ENCODE measurements at places on chromosomes 16 and 17.

GRCh38 chr16:10868596-10869469 is 8.2 kb upstream of the CIITA start:
- DNase-seq = peak; percentile 28

DNA sequence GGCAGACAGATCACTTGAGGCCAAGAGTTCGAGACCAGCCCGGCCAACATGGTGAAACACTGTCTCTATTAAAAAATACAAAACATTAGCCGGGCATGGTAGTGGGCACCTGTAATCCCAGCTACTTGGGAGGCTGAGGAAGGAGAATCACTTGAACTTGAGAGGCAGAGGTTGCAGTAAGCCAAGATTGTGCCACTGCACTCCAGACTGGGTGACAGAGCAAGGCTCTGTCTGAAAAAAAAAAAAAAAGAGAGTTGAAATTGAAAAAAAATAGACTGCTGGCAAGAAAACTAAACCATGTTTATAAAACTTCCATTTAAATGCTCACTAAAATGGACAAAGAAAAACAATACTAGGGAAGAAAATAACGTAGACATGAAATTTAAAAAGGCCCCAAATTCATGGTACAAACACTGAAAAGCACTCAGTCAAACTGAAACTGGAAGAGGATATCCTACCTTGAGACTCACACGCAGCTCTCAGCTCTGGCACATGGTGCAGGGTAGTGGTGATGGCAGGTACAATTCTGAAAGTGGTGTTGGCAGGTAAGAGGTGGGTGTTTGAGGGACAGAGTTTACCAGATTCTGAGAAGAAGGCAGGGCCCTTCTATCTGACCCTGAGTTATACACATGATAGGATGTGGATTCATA is 19.3 kb downstream of the CNTROB start:
- peak; percentile 22 for DNase-seq

DNA sequence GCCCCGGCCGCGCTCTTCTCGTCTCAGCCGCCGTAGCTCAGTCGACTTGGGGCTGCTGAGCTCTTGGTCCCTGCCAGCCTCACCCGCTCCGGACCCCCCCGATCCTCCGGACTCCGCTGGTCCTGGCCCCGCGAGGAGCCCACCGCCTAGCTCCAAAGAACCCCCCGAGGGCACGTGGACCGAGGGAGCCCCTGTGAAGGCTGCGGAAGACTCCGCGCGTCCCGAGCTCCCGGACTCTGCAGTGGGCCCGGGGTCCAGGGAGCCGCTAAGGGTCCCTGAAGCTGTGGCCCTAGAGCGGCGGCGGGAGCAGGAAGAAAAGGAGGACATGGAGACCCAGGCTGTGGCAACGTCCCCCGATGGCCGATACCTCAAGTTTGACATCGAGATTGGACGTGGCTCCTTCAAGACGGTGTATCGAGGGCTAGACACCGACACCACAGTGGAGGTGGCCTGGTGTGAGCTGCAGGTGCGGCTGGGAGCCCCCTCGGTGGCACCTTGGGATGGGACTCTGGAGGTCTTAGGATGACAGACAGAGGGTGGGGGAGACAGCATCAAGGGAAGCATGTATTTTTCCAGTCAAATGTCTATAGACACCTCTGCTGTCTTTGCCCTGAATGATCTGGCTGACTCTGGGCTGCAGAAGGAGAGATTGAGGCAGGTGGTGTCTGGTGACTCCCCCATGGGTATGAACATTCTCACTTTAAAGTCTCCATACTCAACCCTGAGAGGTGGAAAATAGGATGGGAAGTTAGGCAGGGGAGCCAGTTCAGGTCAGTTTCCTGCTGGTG is 635 bp downstream of the WNK4 start:
- DNase-seq = no peak

DNA sequence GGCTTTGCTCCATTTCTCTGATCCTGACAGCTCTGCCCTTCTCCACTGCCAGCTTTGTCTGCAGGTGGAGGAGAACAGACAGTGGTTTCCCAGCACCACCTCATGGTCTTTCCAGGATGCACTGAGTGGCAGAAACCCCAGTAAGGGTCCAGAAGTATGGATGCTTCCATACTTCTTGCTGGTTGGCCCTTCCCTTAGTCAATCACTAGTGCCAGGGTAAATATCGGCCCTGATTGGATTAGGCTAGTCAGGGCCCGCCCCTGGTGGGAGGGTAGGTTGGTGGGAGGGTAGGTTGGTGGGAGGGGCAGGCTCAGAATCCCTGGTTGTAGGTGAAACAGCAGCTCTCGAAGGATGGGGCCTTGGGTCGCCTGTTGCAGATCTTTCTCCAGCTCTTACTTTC is 10.2 kb downstream of the RNF213 start:
- peak; percentile 62 for DNase-seq

GRCh38 chr16:85483424-85483823 is 129.7 kb upstream of the GSE1 start:
- no peak for DNase-seq

GRCh38 chr17:71335212-71335611 is 785.6 kb upstream of the SOX9 start:
- DNase-seq = no peak

GRCh38 chr16:29714396-29714795 is 31.4 kb downstream of the C16orf54 start:
- no peak for DNase-seq

GRCh38 chr16:79914961-79915720 is 314.6 kb upstream of the MAF start:
- DNase-seq = no peak

- DNase-seq = no peak
Measured at GRCh38 chr16:78461087-78461486, 361.6 kb downstream of the WWOX start.

GRCh38 chr16:87324411-87325275 is 7.5 kb upstream of the C16orf95 start:
- DNase-seq = peak; percentile 47

DNA sequence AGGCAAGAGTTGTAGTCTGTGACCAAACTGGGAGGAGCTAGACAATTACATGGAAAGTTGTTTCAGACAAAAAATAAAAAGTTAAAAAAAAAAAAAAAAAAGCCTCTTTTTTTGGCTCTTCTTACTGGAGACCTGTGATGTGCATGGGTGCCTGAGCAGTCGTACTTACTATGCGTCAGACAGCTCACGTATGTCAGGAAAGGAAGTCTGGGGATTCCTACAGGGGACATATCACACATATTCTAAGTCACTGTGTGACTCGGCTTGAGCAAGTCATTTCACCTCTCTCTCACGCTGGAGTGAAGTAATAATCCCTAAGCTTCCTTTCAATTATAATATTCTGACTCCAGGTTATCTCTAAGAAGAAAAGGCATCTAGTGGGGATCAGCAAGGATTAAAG is 6.0 kb downstream of the SLFN14 start:
- DNase-seq = no peak

DNA sequence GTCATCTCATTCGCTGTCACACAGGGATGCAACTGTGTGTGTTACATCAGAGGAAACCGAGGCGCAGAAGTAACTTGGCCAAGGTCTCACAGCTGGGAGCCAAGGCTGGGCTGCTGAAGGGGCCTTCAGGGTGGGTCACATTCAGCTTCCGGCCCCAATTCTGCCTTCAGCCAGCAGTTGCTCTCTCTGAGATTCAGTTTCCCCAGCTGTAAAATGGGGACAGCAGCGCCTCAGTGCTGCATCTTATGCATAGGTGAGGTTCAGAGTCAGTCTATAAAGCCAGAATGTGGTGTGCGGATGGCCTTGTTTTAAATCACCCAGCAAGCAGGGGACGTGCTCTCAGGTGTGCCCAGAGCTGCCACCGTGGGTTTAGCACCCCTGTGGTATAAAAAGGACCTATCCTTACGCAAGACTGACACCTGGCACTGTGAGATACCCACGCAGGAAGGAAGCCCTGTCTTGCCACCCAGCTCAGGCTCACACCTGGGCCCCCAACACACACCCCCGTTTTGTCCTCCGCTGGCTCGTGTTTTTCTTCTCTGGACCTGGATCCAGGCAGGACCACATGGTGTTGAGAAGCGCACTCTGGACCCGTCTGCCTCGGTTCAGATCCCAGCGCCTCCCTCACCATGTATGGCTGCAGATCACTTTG is 94.6 kb upstream of the GSE1 start:
- no peak for DNase-seq

- DNase-seq = no peak
Measured at GRCh38 chr16:30760577-30761426, 1.1 kb downstream of the CFAP119 start.

DNA sequence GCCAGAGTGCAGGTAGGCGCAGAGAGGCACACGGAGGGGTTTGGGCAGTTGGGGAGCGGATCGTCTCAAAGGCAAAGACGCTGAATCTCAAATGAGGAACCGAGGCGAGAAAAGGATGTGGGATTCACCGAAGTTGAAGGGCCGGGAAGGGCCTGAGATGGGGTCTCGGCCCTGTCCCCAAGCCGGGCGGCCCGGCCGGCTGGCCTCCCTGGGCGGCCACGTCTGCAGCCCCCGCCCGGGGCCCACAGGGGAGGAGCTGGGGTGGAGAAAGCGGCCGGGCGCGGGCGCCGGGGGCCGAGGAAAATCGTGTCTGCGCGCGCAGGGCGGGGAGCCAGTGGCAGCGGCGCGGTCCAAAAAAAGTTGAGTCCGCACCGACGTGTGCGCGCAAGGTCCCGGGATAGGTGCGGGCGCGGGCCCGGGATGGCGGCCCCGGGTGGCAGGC is 458 bp downstream of the SLC12A4 start:
- peak; percentile 56 for DNase-seq

GRCh38 chr17:65797809-65798208 is 236.4 kb upstream of the AXIN2 start:
- peak; percentile 40 for DNase-seq

DNA sequence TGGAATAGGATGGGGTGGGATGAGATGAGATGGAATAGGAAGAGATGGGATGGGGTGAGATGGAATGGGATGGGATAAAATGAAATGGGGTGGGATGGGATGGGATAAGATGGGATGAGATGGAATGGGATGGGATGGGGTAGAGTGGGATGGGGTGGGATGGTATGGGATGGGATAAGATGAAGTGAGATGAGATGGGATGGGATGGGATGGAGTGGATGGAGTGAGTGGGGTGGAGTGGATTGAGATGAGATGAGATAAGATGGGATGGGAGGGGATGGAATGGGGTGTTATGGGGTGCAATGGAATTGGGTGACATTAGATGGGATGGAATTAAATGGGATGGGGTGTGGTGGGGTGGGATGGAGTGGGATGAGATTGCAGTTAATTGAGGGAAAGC is 279.2 kb upstream of the CDH5 start:
- no peak for DNase-seq

DNA sequence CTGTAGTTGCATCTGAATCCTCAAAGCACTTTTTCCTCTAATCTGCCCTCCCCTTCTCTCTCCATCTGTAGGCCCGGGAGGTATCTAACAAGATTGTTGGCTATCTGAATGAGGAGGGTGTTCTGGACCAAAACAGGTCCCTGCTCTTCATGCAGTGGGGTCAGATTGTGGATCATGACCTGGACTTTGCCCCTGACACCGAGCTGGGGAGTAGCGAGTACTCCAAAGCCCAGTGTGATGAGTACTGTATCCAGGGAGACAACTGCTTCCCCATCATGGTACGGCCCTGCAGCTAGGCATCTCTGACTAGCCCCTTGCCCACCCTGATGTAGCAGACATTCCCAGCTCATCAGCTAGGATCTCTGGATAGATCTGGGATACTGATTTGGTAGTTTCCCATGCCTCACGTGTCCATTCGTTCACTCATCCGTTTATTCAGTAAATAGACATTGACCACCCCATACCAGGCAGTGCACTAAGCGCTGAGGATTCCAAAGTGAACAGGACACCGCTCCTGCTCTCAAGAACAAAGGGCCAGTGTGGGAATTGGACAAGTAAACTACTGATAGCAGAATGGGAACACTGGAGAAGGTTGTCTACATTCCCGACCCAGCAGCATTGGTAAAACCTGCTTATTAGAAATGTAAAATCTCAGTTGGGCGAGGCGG is 12.1 kb downstream of the LPO start:
- DNase-seq = no peak

DNA sequence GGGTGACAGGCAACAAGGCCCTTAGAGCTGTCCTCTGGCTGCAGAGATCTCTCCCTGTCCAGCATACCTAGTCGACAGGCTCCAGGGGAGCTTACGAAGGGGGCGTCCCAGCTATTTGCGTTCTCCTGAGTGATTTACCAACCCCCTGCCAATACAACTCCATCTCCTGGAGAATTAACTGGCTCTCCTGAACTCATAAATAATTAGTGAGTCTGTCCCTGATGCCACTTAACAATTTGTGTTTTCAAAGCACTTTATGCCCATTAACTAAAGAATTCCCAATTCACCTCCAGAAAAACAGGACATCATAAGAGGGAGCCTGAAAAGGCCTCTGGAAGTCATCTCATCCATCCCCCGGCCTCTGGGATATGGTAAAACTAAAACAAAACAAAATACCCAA is 26.7 kb downstream of the SDK2 start:
- no peak for DNase-seq

DNA sequence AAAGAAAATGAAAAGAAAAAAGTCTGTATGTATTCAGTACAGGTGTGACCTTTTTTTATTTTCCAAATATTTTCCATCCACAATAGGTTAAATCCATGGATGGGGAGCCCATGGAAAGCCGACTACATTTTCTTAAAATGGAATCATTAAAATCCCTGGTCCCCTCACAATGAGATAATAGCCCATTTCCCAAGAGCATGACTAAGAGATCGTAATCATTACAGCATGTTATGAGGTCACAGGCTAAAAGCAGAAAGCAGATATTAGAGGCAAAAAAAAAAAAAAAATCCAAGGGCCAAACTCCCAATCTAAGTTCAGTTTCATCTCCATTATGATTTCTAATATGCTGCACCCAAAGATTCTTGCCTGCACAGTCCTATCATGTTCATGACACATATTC is 44.7 kb downstream of the CYTH1 start:
- DNase-seq = no peak

All from stimulated activated naive CD8-positive, alpha-beta T cell treated with anti-CD3 and anti-CD28 coated beads, Interleukin-15, Interleukin-2, amounts not matched to agents 100 U/mL and 50 U/mL, for 24 hours (primary cell).